Activated CD8-positive, alpha-beta memory T cell treated with anti-CD3 and anti-CD28 coated beads, Interleukin-2, amount 50 U/mL, for 48 hours (primary cell): ENCODE measurements at places on chromosomes 1 and 21.

DNA sequence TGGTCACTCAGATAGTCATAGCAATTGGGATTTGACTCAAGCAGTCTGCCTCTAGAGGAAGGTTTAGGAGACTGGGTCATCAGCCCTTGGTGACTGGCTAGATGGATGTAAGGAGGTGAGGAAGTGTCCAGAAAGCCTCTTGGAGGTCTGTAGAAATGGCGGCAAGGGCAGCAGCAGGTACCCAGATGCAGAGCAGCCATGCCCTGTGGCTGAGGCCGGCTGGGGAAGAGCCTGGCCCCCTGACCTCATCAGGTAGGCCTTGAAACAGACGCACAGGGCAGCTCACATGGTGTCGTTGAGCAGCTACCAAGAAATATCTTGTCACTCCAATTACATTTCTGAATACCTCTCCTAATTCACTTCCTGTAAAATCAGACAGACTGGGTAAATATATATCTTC lies 98.2 kb downstream of the DMRTB1 start:
- DNase-seq = peak; percentile 12

DNA sequence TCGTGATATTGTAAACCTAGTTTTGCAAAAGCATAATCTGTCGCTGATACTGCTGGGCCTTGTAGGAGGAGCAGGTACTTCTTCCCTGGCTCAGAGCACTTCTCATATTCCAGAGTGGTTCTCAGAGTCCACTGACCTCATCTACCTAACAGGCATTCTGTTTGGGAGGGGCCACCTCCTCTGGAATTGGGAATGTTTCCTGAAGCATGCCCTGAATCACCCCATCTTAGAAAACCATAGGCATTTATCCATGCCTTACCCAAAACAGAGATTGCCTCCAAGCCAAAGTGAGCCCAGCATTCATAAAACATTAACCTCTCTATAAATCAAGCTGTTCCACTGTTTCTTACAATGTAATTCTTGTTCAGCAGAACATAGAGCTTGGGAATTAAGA lies 35.1 kb downstream of the SLC44A3 start:
- DNase-seq = no peak

GRCh38 chr1:227890451-227891222 lies 57.1 kb downstream of the WNT9A start:
- DNase-seq = peak; percentile 40

GRCh38 chr1:236602171-236602570 lies 2.1 kb downstream of the HEATR1 start:
- DNase-seq = no peak

DNA sequence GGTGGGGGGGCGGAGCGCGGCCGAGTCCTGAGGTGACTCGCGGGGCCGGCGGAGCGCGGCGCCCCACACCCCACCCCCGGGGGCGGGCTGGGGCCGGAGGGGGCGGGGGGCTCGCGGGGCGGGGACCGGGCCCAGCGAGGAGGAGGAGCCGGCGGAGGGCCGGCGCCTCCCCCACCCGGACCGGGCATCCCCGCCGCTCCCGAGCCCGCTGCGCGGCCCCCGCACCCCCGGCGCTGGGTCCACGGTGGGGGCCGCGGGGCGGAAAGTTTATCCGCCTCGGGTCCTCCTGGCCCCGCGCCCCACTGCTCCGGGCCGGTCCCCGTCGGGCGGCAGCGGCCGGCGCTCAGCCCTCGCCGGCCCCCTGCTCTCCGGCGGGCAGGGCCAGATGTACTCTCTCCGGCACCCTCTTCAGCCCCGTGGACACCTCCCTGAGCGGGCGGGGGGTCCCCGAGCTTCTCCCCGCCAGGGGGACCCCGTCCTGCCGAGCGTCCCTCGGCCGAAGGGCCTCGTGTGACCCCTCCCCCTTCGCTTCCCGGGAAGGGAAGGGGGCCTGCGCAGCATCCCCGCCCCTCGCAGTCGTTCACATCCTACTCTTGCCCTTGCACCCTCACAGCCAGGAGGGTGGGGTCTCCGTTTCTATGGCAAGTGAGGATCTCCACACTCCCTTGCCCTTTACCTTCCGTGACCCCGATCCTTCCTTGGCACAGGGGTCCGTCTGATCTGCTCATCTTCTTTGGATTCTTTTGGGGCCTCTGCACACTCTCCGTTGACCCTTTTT lies 663 bp downstream of the CAMTA1 start:
- DNase-seq = peak; percentile 75

DNA sequence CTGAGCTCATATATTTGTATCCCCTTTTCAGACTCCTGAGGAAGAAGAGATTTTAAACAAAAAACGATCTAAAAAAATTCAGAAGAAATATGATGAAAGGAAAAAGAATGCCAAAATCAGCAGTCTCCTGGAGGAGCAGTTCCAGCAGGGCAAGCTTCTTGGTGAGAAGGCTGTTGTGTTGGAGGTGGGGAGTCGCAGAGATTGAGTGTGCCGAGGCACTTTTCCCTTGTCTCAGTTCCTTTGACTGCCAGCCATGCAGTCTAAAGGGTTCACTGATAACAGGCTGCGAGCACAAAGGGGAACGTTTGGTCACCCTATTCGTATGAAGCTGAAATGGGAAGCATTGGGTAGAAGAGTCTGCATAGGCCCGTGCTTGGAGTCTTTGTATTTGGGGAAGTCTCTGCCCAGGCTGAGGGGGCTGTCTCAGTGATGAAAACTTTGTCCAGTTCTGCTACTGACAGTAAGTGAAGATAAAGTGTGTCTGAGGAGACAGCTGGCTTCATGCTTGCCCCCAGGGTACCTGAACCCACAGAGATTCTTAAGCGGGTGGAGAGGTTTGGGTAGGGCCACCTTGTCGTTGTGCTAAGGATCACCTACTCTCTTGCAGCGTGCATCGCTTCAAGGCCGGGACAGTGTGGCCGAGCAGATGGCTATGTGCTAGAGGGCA lies 2.8 kb downstream of the RPS8 start:
- no peak for DNase-seq

DNA sequence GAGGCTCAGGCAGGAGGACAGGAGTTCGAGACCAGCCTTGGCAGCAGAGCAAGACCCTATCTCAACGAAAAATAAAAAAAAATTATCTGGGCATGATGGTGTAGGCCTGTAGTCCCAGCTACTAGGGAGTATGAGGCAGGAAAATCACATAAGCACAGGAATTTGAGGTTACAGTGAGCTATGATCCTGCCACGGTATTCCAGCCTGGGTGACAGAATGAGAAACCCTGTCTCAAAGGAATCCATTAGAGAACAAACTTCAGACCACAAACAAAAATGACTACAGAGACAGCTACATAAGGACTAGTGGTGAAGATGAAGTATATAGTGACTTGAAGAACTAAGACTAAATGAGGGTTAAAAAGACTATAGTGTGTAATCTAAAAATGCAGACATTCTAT lies 233.1 kb downstream of the RERE start:
- no peak for DNase-seq

DNA sequence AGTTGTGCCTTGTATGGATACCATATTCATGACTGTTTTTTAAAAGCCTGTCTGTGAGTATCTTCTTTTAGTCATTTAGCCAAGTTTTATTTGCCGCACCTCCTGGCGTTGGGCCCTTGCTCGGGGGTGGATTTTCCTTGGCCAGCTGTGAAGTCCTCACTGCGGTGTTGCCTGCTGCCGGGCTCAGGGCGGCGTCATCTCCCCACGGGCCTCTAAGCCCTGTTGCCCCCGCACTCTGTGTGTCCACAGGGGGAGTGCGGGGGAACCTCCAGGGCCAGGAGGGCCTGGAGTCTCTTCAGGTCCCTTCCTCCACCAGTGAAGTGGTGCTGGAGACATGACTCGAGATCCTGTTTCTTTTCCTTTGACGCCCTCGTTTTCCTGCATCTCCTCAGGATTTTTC lies 65.8 kb upstream of the DIP2A start:
- no peak for DNase-seq

DNA sequence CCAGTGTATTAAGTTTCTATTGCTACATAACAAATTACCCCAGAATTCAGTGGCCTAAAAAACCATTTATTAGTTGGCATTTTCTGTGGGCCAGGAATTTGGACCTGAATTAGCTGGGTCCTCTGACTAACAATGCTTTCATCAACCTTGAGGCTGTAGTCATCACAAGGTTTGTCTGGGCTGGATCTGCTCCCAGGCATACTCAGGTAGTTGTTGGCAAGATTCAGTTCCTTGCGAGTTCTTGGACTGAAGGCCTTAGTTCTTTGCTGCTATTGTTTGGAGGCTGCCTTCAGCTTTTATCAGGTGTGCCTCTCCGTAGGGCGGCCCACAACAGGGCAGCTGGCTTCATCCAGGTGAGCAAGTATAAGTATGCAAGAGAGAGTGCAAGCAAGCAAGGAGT lies 31.4 kb upstream of the DEPDC1 start:
- no peak for DNase-seq

DNA sequence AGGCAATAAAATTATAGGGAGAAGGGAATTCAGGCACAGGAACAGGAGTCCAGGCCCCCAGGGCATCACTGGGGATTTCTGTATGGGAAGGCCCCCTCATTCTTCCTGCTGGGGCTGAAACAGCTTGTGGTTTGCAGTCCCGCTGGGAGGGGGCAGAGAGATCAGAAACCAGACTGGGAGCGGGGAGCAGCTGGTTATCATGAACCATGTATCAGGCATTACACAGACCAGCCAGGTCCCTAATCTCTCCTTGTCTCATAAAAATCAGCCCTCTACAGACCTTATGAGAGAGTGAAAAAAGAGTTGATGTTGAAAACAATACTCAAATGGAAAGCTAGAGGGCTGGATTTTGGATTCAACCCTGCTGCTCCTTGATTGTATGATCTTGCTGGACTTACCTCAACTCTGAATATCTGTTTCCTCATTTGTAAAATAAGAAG lies 93.4 kb upstream of the F3 start:
- DNase-seq = no peak

DNA sequence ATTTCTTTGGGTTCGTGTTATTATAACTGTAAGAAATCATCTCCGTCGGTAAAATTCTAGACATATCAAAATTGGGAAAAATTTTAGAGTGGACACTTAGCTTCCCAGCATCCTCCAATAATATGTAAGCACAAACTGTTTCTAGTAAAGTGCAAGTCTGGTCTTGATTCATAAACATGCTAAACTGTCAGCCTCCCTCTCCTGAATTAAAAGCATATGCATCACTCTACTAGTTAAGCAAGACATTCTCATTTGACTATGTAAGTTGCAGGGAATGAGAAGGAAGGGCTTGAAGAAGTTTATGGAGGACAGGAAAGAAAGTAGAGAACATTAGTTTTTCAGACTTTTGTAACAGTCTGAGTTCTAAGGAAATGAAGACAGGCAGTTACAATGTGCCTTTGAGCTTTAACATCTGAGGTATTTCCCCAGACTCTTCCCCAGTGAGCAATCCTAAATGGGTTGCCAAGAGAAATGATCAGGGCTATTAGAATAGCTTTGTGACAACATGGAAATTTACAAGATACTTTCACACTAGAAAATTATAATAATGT lies 90.0 kb downstream of the TYW3 start:
- DNase-seq = no peak
